Amygdala (tissue), 56 donors: ENCODE measurements at places on chromosomes 2 and 18.

DNA sequence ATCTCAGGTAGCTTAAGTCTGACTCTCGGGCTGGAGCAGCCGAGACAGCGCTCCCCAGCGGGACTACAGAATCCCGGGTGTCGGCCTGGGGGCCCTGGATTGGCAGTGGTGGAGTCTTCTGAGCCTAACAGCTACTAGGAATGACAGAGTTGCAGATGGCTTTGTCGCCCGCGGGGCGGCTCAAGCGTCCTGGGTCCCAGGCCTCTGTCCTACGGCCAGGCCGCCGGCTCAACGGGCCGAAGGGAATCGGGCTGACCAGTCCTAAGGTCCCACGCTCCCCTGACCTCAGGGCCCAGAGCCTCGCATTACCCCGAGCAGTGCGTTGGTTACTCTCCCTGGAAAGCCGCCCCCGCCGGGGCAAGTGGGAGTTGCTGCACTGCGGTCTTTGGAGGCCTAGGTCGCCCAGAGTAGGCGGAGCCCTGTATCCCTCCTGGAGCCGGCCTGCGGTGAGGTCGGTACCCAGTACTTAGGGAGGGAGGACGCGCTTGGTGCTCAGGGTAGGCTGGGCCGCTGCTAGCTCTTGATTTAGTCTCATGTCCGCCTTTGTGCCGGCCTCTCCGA lies 8.8 kb downstream of the SIX2 start:
- DNase-seq = no peak

DNA sequence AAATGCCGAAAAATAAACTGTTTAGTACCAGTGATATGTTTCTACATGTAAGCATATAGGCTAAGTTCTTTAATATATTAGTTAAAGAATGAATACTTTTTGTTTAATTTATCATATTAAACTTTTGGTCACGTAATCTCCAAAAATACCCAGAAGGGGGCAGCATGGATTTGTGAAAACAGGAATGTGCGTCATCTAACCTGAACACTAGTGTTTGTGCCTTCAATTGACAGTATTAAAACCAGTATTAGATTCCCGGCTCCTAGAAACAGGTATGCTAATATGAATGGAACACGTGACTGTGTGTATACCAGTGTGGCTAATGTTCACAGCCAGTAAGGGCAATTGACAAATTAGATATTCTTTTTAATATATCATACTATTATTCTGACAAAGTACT lies 51.8 kb downstream of the WDR7 start:
- DNase-seq = no peak

DNA sequence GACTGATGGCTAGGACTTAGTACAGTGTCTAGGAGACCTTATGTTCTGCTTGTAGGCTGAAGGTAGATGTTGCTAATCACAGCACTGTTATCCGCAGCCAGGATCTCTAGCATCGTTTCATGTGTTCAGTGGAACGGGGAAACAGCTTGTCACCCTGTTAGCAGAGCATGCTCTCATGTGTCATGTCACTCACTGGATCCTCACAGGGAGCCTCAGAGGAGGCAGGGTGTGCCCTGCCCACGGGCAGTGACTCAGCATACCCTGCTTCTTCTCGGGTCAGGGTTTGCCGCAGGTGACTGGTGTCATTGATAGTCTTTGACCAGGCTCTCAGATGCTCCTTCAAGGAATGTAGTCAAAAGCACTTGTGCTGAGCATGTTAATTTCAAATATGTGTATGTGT lies 44.4 kb downstream of the RPIA start:
- DNase-seq = no peak

GRCh38 chr2:171909266-171909665 lies 13.0 kb upstream of the HAT1 start:
- DNase-seq = no peak

- DNase-seq = no peak
These were observed 544 bp downstream of the EVA1A start for GRCh38 chr2:75560022-75560767.

DNA sequence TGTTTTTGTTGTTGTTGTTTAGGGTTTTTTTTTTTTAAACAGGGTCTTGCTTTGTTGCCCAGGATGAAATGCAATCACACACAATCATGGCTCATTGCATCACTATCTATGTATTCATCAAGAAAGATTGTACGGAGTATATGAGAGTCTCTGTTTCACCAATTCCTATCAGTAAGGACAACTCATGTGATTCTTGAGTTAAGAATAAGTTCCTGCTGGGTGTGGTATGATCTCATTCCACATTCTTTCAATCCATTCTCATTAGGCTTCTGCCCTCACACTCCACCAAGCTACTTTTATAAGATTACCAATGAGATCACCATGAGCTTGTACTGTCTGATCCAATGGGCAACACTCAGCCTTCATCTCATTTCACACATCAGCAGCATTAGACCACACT lies 9.1 kb upstream of the AP1S3 start:
- DNase-seq = no peak

DNA sequence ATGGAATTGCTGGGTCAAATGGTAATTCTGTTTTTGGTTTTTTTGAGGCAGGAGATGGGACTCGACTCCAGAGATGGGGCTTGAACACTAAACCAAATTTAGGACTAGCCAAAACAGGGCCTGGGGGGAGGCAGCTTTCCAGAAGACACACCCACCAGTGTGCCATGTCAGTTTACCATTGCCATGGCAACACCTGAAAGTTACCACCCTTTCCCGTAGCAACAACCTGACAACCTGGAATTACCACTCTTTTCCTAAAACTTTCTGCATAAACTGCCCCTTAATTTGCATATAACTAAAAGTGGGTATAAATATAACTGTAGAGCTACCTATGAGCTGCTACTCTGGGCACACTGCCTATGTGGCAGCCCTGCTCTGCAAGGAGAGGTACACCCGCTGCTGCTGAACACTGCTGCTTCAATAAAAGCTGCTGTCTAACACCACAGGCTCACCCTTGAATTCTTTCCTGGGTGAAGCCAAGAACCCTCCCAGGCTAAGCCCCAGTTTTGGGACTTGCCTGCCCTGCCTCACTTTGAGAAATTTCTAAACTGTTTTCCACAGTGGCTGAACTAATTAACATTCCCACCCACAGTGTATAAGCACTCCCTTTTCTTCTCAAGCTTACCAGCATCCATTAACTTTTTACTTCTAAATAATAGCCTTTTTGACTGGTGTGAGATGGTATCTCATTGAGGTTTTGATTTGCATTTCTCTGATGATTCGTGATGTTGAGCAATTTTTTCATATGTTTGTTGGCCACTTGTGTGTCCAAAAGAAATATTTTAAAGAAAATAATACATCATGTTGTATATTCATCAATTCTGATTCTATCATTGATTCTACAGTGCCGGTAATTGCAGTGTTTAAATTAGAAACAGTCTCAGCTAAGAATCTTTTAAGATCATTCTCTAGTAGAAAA lies 10.6 kb downstream of the CDK15 start:
- DNase-seq = no peak

GRCh38 chr2:28234807-28235206 lies 157.9 kb upstream of the FOSL2 start:
- no peak for DNase-seq

DNA sequence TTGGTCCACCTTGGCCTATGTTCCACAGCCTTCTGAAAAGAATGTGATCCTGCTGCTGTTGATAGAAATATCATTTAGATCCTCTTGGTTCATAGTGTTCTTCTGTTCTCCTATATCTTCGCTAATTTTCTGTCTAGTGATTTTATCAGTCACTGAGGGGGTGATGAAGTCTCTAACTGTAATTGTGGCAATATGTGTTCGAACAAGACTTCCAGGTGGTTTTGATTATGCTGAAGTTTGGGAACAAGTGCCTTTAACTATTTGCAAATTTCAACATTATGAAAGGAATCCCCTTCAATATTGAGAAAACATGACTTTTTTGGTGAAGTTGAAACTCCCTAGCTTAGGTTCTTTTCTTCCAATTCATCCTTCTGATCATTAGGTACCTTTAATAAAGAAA lies 140.4 kb downstream of the MTX2 start:
- DNase-seq = no peak

GRCh38 chr2:106886916-106887758 lies 1.2 kb upstream of the ST6GAL2 start:
- DNase-seq = no peak

DNA sequence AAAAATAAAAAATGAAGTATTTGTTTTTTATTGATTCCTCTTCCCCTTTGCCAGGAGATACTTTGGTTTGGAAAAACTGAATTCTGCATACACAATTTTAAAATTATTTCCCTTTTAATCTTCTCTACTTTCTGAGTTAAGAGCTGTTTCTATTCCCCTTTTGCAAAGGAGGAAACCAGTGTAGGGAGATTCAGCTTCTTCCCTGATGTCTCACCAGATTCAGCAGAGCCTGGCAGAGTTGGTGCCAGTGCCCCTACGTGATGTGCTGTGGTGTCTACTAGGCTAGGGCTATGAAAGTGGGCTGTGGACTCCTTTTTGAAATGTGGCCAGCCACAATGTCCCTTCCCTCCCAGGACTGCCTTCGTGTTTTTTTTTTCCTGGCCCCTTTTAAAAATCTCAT lies 2.4 kb downstream of the RPE start:
- DNase-seq = no peak

GRCh38 chr2:70991142-70991541 lies 3.5 kb downstream of the TEX261 start:
- DNase-seq = no peak

DNA sequence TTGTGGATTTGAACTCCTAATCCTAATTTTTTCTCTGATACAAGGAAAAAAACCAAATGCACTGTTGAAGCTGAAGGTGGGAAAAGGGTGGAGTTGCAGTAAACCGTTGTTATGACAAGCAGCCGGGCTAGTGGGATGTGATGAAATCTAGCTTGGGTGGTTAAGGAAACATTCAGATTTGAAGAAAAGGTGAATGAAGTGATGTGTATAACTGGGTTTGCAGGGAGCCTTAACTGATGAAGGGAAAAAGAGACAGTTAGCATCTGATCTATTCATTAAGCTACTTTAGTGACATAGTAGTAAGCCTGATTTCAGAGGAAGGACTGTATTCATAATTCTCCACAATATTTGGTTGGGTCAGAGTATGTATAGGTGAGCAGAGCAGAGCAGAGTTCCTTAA lies 3.5 kb downstream of the EML6 start:
- DNase-seq = no peak

GRCh38 chr2:120225549-120226065 lies 2.4 kb upstream of the TMEM185B start:
- no peak for DNase-seq

DNA sequence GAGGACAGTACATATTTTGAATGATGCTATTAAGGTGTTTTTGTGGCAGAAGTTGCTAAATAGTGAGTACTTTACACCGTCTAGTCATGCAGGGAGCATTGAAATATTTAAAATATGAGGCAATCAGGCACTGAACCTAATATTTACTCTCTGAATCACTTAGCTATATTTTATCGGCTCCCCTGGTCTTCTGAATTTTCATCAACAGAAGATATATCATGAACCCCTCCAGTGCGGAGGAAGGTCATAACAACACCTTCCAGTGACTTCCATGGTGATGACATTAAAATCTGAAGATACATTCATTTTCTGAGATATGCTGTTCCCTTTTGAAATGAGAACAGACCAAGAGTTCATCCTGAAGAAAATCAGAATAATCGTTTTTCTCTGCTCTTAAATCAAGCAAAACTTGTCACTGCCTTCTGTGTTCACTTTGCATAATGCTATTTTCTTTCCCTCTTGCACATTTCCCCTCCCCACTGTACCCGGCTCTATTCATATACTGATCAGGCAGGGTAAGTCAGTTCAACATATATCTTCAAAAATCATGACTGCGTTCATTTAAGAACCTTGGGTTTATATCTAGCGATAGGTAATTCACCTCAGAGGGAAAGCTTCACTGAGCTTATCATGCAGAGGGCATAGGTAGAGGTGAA lies 729.9 kb upstream of the GYPC start:
- DNase-seq = no peak
